Endothelial cell (in vitro differentiated cells): ENCODE measurements at places on chromosomes 16 and 17. TPM values are rescaled to one million over a fixed set of nuclear protein-coding genes. Genes with fewer than 3 reads are reported as not detected.

The TP53TG3C gene
- not detected for total RNA-seq

DNA sequence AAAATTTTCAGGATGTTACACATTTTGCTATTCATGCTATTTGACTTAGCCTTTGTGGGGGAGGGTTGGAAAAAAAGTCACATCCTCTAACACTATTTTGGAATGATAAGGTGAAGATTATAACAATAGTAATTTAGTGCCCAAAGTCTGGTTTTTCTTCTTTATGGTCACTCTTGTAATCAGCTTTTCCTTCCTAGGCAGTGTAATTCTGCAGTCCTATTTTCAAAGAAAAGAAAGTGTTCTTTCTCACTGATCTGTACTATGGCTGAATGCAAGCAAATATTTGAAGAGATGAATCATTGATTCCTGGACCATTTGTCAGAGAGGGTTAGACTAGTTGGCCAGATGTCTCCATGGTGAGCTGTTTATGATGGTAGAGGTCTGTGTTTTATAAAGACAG, 8.4 kb downstream of the RSPRY1 start:
- no peak for DNase-seq

DNA sequence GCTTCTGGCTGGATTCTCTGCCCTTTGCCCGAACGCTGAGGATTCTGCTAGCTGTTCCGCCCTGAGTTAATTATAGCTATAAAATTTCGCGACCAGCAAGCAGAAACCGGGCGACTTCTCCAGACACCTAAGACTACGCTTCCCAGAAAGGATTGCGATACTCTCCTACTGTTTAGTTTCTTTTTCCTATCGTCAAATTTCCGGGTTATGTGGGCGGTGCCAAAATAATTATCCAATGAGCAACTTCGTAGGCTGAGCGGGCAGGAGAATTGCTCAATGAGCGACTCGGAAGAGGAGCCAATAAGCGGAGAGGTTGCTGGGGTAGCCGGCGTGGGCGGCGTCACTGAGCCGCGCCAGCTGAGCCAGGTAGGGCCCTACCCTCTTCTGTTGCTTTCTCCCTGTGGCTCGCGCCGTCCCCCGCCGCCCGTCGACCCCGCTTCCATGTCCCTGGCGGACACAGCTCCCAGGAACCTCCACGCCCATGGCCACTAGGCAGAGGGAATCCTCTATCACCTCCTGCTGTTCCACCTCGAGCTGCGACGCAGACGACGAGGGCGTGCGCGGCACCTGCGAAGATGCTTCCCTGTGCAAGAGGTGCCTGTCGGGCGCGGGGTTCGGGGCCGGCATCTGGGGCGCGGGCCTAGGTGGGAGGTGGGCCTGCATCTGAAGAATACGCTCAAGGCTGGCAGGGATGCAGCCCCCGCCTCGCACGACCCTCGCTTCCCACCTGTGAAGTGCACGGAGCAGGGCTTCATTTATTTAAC, at the start of gene LCMT1:
TSS of gene LCMT1 (plus strand) at position 340 of the 764 bp plus-strand sequence. CDS start at position 482, 142 bp downstream.
- DNase-seq = peak; percentile 83

DNA sequence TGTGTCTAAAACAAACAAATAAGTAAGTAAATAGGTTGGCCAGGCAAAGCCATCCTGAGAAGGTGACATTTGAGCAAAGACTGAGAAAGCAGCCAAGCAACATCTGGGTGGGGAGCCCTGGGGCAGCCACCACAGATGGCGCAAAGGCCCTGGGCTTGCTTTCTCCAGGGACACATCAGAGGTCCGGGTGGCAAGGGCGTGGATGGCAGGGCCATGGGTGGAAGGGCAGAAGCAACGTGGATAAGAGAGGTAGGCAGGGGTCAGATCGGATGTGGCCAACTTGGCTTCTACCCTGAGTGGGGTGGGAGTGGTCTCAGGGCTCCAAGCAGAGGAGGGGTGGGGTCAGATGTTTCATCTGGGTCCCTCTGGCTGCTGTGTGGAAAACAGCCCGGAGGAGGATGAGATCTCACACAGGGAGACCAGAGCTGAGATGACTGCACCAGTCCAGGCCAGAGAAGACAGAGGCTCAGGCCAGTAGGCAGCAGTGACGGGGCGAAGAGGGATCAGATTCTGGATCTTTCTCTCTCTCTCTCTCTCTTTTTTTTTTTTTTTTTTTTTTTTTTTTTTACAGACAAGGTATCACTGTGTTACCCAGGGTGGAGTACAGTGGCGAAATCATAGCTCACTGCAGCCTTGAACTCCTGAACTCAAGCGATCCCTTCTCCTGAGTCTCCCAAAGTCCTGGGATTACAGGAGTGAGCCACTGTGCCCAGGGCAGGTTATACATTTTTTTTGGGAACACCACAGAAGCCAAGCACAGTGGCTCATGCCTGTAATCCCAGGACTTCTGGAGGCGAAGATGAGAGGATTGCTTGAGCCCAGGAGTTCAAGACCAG, 6.1 kb upstream of the SPN start:
- no peak for DNase-seq

DNA sequence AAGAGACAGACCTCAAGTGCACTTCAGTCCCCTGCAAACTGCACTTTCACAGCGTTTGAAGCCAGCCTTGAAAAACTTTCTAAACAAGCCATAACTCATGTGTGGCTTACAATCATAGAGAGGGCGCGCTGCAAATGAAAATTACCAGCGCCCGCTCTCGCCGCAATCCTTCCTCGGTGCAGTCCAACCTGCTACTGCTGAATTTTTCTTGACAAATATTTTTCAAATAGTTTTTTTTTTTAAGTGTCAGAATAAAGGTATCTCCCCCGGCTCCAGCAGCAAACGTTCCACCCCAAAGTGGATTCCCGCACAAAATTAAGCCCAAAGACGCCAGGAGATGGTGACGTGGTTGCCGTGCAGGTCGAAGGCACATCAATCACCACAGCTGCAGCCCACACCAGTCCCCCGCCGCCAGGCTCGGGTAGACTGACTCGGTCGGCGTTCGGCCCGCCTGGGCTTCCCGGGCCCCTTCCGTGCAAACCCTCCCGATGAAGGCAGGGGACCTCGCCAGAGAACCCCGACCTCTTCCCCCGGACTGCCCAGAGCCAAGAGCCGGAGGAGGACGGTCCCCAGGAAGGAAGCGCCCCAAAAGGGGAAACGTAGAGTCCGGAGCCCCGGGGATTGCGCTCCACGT, 630 bp downstream of the GRB2 start:
- DNase-seq = peak; percentile 43

DNA sequence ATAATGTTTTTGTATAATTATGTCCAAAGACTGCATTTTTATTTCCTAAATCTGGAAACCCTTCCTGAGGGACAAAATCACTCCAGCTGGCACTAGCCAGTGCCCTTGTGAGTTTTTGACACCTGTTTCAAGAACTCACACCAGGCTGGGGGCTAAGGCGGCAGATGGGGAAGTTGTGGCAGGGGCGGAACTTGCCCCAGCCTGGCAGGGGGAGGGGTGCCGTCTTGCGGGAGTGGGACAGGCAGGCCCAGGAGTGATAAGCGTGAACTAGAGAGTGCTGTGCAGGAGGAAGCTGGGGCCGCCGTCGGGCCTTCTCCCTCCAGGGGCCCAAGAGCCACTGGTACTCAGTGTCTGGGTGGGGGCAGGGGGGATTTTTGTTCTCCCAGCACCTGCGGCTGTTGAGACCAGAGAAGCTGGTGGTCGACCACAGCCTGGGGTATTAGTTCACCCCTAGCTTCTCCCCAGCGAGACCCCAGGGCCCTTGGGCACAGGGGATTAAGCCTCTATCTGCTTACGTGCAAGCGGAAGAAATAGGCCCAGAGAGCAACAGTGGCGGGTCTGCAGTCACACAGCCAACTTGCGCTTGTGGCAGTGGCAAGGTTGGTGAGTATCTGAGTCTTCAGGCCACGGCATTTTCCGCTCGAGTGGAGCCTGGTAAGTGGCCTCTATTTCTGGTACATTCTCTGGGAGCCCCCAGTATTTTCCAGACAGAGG, 40.2 kb upstream of the PLCG2 start:
- DNase-seq = no peak

GRCh38 chr17:72618001-72618509, 474.4 kb downstream of the SLC39A11 start:
- no peak for DNase-seq

- DNase-seq = peak; percentile 79
Observed at GRCh38 chr16:88785106-88785924, at the start of gene PIEZO1. Gene PIEZO1 (minus strand): TSS chr16:88785220. CDS start chr16:88784964, 256 bp downstream.

DNA sequence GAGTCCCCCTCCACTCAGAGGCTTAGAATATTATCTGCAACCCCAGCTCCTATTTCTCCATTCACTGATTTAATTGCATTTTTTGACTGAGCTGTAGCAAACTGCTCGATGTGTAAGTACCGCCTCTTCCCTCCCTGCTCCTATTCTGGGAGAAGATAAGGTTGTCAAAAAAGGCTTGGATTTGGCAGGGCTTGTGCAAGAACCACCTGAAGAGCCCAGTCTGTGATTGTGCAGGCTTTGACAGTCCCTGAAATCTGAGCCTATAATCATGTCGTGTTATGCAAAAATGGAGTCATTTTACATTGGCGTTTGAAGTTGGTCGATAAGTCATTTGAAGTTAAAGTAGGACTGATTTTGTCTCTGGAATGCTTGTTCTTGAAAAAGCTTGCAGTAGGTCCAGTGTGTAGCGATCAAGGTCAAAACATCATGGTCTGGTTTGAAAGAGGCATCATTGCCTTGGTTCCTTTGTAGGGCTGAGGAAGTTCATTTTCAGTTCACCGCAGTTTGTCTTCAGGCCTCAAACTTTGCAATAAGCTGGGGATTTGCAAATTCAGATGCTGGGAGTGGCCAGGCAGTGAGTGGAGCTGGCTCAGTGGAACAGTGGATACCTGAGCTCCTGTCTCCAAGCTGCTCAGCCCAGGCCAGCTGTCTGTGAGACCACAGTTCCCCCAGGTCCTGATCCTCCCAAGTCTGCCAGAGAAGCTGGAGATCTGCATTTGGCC, 68.8 kb downstream of the KATNIP start:
- DNase-seq = no peak

DNA sequence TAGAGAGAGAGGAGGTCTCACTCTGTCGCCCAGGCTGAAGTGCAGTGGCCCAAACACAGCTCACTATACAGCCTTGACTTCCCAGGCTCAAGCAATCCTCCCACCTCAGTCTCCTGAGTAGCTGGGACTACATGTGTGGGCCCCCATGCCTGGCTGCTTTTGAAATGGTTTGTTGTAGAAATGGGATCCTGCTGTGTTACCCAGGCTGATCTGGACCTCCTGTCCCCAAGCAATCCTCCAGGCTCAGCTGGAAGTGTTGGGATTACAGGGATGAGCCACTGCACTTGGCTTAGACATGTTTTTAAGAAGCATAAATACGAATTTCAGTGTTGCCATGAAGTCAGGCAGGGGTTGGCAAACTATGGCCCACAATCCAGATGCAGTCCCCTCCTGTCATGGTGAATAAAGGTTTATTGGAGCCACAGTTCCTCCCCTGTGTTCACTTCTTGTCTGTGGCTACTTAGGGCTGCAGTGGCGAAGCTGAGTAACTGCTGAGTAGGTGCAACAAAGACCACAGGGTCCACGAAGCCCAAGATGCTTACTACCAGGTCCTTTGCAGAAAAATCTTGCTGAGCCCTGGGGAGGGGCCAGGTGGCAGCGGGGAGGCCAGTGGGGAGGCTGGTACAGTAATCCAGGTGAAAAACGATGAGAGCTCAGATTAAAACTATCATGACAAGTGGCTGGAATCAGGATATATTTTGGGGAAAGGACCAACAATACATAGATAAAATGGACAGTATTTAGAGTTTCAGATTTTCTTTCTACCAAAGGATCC, 35.2 kb downstream of the TNFRSF13B start:
- DNase-seq = no peak

The PROCA1 gene
- 12.0 TPM for total RNA-seq

DNA sequence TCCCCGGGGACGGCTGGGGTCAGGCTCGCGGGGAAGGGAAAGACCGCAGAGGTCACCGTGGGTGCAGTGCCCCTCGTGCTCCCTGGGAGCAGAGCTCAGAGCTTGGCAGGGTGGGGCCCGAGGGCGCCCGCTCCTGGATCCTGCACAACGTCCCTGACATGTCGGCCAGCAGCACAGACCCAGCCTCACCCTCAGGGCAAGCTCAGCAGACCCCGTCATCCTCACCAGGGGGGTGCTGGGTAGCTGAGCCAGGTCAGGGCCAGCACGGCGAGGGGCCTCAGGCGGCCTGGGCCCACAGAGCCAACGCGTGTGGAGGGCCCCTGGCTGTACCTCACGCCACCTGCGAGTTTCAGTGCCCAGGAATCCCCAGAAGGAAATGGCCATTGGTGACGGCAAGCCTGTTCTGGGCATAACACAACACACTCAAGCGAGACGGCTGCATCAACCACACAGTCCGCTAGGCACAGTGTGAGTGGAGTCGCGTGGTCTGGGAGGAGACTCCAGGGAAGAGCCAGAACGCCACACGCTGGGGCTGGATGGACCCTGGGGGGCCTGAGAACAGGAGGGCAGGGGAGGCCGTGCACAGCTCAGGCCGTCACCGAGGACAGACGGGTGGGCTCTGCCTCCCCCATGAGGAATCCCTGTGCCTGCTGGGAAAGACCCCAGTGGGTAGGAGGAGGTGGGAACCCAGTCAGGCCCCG, 60.3 kb downstream of the ZNF778 start:
- DNase-seq = no peak

- no peak for DNase-seq
Observed at GRCh38 chr17:55693254-55694216, 29.1 kb downstream of the TMEM100 start.
